Left colon (tissue), 2 donors: ENCODE measurements at places on chromosomes 12 and 14. TPM values are rescaled to one million over a fixed set of nuclear protein-coding genes. Genes with fewer than 3 reads are reported as not detected.

Gene CISTR
- not detected for total RNA-seq

Gene MDGA2
- not detected for total RNA-seq

Gene OSGEP
- 35.0 TPM for total RNA-seq

Gene KRT81
- total RNA-seq = not detected

Gene FAR2
- 73.2 TPM for total RNA-seq

Gene CABP1
- 2.5 TPM for total RNA-seq
